ENCODE measurements at places on chromosomes 5 and 9.

DNA sequence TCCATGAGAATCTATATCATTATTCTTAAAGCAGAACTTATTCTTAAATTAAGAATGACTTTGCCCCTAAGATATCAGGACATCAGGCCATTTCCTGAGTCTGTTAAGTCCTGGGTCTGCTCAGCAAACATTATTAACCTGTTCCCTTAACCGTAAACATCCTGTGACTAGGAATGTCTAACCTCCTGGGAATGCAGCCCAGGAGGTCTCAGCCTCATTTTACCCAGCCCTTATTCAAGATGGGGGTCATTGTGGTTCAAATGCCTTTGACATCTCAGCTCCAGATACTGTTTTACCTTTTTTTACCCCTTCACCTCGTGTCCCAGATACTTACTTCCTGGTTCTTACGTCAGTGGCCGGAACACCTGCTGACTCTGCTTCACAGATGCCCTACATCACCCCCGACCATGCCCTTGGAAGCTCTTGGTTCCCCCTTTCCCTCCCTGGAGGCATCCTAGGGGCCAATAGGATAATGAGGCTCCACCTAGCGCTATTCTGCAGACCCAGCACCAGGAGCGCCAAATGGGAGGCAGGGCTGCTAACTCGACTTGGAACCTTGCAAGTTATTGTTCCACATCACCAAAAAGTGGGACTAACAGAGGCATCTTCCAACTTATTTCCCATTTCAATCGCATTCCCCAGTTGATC, 182.5 kb downstream of the MED10 start:
- no peak for DNase-seq

GRCh38 chr5:159525117-159525516, 194.8 kb upstream of the IL12B start:
- DNase-seq = no peak

DNA sequence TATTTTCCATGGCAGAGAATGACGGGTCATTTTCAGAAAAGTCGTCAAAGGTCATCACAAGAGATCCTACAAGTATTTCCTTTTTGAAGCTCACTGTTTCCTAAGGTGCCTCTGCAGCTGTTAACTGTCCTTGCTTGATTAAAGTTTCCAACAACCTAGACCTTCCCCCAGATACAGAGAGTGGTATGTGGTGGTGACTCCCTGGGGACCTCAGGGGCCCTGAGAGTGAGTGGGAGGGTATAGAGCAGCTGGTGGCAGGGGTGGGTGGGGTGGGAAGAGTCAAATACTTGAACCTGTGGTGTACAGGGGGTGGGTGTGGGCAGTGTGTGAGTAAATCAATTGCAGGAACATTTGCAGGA, 1.6 kb upstream of the CD72 start:
- DNase-seq = no peak

DNA sequence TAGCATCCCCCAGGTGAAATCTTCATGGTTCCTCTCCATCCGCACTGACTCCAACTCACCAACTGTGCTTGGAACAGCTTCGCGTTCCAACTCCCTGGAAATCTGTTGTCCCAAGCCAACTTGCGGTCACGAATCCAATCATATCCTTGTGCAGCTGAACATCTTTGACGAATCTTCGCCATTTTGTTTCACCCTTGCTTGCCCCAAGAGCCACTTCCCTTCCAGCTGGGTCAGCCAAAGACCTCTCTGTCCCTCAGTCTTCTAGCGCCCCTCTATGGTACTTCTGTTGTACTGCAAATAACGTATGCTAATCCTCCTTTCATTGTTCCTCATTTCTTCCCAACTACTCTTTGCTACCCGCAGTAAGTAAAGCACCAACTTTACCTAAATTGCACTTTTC, 61.0 kb upstream of the TARS1 start:
- no peak for DNase-seq

DNA sequence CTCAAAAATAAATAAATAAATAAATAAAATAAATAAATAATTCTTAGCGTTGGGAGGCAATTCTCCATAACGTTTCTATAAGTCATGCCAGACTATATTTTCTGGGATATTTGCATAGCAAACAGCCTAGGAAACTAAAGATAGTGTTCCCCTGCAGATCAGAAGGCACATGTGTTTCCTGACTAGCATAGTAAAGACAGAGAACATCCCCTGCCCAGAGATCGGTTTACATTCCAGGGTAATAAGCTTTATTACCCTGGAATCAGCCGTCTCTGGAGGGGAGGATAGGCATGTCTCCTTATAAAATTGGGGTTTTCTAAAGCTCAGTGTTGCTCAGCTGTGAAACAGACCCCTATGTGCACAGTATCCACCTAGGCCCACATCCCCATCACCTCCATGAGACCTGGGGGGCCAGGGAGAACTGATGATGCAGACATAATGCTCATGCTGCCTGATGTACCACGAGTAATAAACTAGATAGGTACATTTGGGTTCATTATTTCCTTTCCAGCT, 36.9 kb upstream of the IFNK start:
- no peak for DNase-seq

DNA sequence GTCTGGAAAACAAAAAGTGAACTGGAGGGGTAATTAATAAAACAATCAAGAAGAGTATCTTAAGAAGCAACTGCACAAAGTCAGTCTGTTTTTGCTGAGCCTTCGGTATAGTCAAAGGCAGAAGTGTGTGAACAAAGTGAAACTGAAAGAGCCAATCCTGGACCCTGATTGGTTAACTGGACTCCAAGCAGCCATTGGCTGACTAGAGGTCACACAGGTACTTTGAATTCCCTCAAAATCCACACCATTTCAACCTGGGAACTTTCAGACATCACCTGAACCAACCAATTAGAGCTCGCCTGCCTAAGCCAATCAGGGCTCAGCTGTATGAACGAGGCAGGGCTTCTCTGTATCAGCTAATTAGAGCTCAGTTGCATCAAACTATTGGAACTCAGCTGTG, 286.7 kb downstream of the TLE4 start:
- DNase-seq = peak; percentile 0

- no peak for DNase-seq
Observed at GRCh38 chr5:39816156-39816845, 391.5 kb upstream of the DAB2 start.

GRCh38 chr5:179168664-179169063, 108.5 kb downstream of the ZNF354C start:
- DNase-seq = no peak

DNA sequence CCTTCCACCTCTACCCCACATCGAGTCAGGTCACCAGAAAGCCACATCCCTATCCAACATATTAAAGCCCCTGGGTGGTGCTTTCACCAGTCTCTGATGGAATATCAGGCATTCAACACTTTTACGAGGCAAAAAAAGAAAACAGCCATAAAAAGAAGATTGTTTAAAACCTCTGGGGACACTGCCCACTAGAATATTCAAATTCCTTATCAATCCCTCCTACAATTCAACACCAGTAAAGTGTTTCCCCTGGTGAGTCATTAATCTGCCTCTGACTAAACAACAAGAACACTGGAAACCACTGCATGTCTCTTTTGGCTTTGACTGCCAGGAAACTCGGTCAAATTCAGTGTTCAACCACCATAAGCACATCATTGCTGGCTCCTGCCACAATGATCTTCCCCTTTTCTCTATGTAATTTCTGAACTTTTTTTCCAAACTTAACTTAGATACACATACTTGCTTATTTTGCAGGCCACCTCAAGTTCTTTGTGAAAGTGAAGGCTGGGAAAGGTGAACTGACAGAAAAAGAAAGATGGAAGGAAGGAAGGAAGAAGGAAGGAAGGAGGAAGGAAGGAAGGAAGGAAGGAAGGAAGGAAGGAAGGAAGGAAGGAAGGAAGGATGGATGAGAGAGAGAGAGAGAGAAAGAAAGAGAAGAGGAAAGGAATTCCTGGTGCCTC, 105.3 kb downstream of the PAX5 start:
- no peak for DNase-seq

DNA sequence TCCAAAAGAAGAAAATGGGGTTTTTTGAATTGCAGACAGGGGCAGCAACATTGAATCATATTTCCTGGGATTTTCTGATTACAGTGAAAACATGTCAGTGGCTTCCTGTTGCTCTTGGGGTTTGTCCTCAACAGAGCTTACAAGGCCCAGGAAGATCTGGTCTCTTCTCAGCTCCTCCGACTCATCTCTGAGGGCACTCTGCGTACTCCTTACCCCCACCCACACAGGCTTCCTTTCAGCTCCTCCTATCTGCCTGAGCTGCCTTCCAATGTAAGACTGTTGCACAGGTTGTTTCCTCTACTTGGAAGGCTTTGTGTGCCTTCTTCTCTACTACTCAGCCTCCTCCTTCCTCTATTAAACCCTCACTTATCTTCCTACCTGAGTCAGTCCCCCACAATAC, 245.1 kb upstream of the MEF2C start:
- DNase-seq = no peak

DNA sequence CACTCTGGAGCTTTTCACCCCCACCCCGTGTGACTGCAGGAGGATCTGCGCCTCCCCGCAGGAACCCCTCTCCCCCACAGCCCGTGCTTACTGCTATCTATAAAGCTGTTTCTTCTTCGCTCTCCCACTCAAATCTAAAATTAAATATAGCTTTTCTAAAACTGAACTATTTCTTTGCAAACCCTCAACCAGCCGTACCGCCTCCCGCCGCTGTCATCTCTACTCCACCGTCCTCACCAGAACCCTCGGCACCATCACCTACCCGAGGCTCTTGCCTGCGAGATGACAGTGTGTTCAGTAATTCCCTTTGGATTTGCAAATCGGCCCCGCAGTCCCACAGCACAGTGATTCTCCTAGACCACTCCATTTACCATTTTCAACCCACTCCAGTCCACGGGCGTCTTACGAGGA, 13.6 kb downstream of the LPCAT1 start:
- DNase-seq = no peak

GRCh38 chr5:151451626-151452520, 4.5 kb downstream of the SLC36A1 start:
- DNase-seq = no peak

DNA sequence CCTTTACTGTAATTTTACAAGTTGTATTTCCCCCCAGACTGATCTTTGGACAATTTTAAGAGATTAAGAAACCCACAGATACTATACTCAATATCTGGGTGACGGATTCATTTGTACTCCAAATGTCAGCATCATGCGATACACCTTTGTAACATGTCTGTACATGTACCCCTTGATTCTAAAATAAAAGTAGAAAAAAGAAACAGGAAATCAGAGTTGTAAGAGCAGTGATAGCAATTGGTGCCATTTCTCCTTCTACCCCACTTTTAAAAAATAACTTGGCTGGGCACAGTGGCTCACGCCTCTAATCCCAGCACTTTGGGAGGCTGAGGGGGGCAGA, 116.9 kb downstream of the FGF1 start:
- no peak for DNase-seq

DNA sequence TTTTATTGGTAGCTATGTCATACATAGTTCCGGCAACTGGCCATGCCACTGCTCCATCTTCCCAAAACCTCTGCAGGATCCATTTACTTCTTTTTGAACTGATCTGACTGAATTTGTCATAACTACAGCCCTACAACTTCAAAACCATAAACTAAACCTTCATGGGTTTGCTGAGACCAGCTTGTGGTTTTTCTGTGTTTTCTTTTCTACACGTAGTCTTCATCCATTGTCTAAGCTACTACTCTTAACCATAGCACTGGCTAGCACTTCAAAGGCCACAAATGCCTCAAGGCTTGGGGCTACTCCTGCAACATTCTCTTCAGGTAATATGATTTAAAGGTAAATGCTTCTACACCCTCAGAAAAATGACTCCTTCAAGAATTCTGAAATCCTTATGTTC, 9.0 kb upstream of the KIF2A start:
- no peak for DNase-seq

DNA sequence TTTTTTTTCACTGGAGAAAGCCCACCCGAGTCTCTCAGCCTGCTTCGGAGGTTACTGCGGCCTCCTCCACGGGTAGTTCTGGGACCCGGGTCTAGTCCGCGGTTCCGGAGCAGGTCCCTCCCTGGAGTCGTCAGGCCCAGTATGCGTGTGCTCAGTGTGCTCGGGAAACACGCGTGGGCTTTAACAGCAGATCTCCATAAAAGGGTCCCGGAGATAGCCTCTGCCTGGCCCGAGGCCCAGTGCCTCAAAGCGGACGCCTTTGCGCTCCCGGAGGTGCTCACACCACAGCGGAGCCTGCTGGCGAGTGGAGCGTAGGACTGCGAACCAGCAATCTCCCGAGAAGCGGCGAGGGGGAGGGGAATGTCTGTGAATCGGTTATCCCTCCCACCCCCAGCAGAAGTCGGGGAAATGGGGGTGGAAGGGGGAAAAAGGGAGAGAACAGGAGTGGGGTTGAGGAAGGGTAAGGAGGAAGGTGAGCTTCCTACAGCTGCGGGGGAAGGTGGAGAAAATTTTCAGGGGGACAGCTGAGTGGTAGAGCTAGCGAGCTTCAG, 28.7 kb downstream of the CDKN2A start:
- peak; percentile 73 for DNase-seq

DNA sequence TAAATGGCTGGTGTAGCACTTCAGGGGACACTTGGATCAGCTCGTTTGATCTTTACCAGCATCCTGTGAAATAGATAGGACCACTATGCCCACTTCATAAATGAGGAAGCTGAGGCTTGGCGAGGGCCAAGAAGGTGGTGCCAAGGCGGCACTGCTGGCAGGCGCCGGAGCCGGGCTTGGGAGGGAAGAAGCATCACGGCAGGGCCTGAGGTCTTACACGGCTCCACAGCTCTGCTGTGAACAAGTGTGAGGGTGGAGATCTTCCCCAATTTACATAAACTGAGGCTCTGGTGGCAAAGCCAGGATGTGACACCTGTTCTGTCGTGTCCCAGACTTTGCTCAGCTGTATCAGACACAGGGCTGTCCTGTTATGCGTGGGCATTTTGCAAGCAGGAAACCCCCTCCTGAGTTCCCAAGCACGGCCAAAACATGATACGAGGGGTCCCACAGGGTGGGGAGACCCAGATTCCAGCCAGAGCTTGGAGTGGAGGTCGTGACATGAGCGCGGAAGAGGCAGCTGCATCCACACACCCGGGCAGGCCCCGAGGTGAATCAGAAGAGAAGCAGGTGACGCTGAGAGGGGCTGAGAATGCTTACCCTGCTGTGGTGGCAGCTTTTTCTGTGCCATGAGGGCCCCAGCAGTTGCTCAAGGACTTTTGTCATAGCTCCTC, 117.5 kb upstream of the BOD1 start:
- no peak for DNase-seq

- no peak for DNase-seq
Observed at GRCh38 chr5:178203670-178204181, 607 bp upstream of the HNRNPAB start.

GRCh38 chr9:113163001-113163400, 12.2 kb downstream of the SLC31A2 start:
- no peak for DNase-seq

DNA sequence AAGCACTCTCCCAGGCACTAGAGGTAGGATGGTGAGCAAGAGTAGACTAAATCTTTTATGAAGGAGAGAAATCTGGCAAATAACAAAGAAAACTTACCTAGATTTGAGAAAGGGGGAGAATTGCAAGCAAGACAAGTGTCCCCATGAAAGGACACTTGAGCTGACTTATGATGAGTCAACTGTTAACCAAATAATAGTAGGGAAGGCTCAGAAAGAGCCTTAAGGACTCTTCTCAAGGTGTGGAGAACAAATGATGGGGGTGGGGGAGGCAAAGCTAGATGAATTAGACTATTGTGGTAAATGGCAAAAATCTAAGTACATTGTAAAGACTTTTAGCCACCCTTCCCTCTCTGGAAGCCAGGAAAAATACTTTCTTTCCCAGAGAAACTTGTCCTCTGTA, 77.6 kb upstream of the RASA1 start:
- DNase-seq = no peak

All from Calu3 (cell line).